ENCODE measurements at places on chromosomes 6 and 20.

DNA sequence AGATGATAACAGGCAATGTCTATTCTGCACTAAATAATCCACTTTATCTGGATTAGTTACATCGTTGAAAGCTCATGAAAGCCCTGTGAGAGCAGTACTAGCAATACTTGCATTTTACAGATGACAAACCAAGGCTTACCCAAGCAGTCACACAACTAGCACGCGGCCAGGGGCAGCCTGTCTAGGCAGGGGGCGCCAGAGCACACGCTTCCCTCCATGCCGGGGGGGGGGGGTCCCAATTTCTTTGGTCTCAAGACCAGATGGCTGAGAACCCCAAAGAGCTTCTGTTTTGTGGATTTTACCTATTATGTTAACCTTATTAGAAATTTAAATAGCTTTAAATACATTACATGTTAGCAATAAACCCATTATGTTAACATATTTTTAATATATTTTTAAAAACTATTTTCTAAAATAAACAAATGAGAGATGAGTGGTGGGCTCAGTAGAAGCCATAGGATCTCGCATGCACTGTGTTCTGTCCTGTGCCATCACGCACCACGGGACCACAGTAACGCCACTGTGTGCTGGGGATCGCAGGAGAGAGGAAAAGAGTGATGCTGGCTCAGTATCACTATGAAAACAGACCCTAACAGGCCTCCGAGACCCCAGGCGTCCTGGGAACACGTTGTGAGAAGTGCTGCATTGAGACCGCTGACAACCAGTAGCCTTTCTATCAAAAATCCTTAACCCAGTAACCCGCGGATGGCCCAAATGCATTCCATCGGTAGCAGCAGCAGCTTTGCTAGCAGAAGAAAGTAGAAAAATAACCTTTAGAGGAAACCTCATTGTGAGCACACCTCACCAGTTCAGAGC lies 5.3 kb upstream of the PRR18 start:
- DNase-seq, result no peak

GRCh38 chr6:42225419-42225818 lies 7.8 kb upstream of the MRPS10 start:
- no peak for DNase-seq

DNA sequence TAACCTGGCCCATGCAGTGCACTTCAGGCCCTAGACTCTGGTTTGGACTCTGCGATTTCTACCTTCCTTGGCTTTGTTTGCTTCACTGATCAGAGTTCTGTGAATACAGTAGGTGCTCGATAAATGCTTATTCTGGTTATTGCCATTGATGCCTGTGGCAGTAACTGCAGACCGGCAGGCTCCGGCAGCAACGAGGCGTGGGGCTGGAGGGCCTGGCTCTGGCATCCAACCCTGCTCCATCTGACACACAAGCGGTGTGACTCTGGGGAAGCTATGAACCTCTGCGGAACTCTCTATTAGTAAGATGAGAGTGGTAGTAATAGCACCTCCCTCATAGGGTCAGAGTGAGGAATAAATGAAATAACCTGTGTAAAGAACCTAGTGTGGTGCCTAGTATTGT lies 66.1 kb downstream of the PLG start:
- DNase-seq, result no peak

GRCh38 chr20:19658137-19658536 lies 99.9 kb upstream of the RIN2 start:
- DNase-seq, result no peak

DNA sequence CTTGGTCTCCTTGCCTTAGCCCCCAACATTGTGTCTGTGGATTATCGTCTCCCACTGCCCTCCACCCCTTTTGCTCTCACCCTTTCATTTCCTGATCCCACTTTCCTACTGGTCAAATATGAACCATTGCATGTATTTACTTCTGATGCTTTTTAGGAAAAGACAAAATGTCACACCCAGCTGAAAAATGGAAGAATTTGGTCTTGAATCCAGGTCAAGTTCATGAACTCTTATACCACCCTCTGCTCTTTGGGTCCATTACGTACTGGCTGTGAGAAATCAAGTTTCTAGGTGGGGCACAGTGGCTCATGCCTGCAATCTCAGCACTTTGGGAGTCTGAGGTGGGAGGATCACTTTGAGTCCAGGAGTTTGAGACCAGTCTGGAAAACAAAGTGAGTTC lies 15.8 kb upstream of the KIF3B start:
- DNase-seq, result no peak

GRCh38 chr6:170063431-170063830 lies 227.4 kb downstream of the DLL1 start:
- no peak for DNase-seq

DNA sequence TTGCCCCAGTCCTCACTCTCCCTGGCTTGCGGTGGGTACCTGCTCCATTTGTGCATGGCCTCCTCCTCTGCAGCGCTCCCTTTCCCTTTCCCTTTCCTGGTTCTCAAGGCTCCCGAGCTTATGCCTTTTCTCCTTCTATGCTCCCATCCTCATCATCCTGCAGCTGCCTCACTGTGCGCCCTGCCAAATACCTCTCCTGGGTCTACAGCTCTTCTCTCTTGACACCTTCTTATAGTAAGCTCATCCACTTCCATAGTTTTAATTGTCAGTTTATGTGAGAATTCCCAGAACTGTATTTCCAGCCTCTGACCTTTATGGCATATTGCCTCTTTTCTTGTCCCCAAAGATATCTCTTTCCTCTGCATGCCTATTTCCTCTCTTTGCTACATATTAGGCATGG lies 5.9 kb downstream of the ADGRF5 start:
- no peak for DNase-seq

- no peak for DNase-seq
Observed at GRCh38 chr6:79512014-79512413, 25.2 kb downstream of the LCA5 start.

- no peak for DNase-seq
Observed at GRCh38 chr6:163166507-163166906, 248.0 kb upstream of the QKI start.

GRCh38 chr20:416950-417800 lies 9.1 kb downstream of the RBCK1 start:
- no peak for DNase-seq

- no peak for DNase-seq
Observed at GRCh38 chr6:74087899-74088298, 391.9 kb downstream of the CD109 start.

DNA sequence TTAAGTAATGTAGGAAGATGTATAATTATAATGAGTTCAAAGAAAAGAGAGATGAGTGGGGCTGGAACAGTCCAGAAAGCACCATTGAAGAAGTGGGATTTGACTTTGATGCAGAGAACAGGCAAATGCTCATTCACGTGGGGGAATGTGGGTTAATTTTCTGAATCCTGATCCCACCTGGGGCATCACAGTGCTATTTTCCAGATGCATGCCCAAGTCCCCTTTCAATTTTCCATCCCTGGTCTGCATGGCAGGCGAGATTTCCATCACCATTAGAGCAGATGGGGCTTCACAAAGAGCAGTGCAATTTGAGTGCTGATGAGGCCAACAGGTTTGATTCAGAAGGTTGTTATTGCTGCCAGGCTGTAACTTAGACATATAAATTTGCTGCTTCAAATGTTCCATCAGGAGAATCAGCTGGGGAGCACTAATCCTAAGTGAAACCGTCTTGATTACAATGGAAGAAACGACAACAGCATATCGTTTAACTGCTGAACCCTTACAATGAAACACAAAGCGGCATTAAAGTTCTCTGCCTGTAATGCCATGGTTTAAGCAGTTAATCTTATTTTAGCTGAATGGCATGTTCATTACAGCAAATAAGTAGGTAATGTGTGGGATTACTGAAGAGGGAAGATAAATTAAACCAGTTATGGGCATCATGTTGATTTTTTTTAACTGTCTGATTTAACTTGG lies 45.2 kb downstream of the OSTM1 start:
- no peak for DNase-seq

- DNase-seq, result no peak
Observed at GRCh38 chr20:32731882-32732266, 11.4 kb downstream of the COMMD7 start.

- no peak for DNase-seq
Observed at GRCh38 chr6:160634706-160635105, 29.4 kb downstream of the LPA start.

- no peak for DNase-seq
Observed at GRCh38 chr20:42024653-42025052, 406.5 kb upstream of the CHD6 start.

- DNase-seq, result no peak
Observed at GRCh38 chr6:113122060-113122459, 735.1 kb upstream of the MARCKS start.

DNA sequence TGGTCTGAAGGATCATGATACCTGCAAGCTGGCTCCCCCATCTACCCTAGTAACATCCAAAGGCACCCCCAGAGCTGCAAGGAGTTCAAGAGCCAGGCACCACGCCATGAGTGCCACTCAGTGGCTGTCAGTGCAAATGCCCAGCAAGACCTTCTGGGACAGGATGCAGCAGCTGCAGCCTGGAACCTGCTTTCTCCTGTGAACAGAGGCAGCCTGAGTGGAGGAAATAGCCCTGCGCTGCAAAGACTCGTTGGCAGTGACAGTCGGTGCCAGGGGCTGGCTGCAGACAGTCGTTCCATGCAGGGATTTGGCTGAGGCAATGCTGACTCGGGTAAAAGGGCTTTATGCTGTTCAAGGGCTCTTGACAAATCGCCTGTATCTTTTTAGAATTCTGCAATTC lies 15.7 kb upstream of the SSTR4 start:
- no peak for DNase-seq

GRCh38 chr6:36099869-36100483 lies 30.3 kb upstream of the MAPK13 start:
- DNase-seq, result no peak

GRCh38 chr20:48832405-48832730 lies 4.6 kb upstream of the PREX1 start:
- DNase-seq, result no peak

DNA sequence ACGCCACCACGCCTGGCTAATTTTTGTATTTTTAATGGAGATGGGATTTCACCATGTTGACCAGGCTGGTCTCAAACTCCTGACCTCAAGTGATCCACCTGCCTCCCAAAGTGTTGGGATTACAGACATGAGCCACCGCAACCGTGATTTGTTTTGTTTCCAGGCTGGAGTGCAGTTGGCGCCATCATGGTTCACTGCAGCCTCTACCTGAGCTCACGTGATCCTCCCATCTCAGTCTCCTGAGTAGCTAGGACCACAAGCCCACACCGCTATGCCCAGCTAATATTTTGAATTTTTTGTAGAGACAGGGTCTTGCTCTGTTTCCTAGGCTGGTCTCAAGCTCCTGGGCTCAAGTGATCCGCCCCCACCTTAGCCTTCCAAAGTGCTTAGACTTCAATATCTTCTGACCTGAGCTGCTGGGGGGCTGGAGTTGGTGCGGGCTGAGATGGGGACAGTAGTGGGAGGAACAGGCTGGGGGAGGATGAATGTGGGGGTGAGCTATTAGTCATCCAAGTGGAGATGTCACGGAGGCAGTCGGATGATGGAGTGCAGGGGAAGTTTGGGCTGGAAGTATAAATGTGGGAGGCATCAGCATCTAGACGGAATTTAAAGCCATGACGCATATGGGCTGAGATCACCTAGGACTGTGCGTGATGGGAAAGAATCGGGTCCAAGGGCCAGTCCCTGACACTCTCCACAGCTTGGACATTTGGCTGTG lies 23.1 kb upstream of the ZMYND8 start:
- no peak for DNase-seq

DNA sequence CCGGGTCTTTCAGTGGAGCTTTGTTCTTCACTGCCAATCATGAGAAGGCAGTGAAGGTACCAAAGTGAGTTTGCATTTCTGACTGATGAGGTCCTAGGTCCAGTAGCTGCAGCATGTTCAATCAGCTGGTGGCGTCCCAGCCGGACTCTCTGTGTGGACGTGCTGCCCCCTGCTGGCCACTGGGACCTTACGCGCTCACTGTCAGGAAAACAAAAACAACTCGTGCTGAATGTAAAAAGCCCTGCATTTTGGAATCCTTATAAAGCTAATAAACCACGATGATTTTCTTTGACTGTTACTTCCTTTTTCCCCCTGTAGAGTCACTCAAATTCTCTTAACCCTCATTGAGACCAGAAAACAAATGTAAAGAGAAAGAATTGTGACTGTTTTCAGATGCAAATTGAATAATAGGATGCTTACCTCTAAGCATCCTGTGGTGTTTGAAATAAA lies 4.9 kb upstream of the CD24 start:
- peak; percentile 74 for DNase-seq

DNA sequence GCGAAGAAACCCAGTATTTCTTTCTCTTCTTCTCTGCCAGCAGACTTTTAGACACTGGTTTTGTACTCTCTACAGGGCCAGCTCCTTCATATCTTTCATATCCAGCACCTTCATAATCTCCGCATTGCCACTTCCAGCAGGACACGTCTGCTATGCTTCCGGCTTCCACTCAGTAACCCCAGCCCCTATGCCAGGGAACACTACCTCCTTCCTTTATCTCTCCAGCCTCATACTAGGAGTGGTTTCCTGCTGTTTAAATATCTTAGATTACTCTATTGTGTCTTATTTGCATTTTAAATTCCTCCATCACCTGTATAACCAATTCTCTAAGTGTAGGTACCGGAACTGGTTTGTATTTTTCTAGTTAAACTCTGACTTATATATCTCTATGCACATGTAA lies 667.8 kb upstream of the ID4 start:
- no peak for DNase-seq

DNA sequence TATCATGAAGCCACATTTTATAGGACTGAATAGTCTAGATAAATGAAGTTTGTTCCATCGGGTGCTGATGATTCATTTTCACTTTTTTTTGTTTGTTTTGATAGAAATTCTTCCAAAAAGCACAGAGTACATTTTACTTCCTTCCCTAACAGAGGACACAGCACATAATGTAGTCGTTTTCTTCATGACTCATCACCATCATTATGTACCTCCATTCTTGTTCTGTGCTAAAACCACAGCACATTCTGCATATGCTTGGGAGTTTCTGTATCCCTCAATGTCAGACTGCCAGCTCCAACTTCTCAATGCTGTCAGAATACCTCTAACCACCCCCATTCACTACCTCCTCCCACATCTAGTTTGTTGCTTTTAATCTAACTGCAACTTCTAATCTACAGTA lies 1004.9 kb upstream of the ADGRB3 start:
- DNase-seq, result no peak

DNA sequence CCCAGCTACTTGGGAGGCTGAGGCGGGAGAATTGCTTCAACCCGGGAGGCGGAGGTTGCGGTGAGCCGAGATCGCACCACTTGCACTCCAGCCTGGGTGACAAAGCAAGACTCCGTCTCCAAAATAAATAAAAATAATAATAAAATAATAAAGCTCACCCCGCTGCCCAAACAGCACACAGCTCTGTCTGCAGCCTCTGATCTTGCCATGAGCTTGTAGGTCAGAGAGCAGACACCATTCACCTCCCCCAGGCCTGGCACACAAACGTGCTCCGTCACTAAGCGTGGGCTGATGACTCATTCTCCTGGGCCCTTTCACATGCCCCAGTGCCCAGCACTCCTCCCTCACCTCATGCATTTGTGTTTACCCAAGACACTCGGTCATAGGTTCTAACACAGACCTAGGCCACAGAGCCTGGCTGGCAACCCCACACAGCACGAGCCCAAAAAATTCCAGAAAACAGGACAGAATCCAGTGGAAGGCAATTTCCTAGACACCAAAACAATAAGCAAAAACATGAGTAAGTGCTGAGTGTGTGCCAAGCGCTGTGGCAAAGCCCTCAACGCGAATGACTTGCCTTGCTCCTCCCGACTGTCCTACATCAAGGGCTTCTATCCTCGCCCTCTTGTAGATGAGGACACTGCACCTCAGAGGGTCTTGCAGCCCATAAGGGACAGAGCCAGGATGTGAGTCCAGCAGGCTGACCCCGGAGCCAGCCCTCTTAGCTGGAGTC lies 18.0 kb downstream of the ATP9A start:
- peak; percentile 28 for DNase-seq

- peak; percentile 6 for DNase-seq
Observed at GRCh38 chr6:5379647-5380242, 118.4 kb downstream of the FARS2 start.

Measured in stimulated activated CD4-positive, alpha-beta T cell treated with anti-CD3 and anti-CD28 coated beads, Interleukin-4, amount 100 ng/mL, for 48 hours (primary cell).